ENCODE measurements at places on chromosomes 2 and 18. TPM values are rescaled to one million over a fixed set of nuclear protein-coding genes. Genes with fewer than 3 reads are reported as not detected.

METTL8 gene
- 14.1 TPM for total RNA-seq

MOCOS gene
- 2.9 TPM for total RNA-seq

SERPINB12 gene
- total RNA-seq: not detected

CXCR1 gene
- not detected for total RNA-seq

RBM43 gene
- 8.0 TPM for total RNA-seq

Data from aortic smooth muscle cell (primary cell).